GDM1 (cell line): ENCODE measurements at places on chromosomes 2 and 18.
A peak's percentile ranks its signal among the peaks of the same experiment; 100 is the strongest.

- DNase-seq = no peak
Measured at GRCh38 chr2:147294825-147295392, 549.9 kb upstream of the ACVR2A start.

- DNase-seq = no peak
Measured at GRCh38 chr18:76889091-76889699, 66.8 kb downstream of the ZNF236 start.

GRCh38 chr18:61738488-61738887 lies 154.3 kb downstream of the RNF152 start:
- no peak for DNase-seq

GRCh38 chr2:27306136-27306535 lies 2.1 kb downstream of the UCN start:
- no peak for DNase-seq

DNA sequence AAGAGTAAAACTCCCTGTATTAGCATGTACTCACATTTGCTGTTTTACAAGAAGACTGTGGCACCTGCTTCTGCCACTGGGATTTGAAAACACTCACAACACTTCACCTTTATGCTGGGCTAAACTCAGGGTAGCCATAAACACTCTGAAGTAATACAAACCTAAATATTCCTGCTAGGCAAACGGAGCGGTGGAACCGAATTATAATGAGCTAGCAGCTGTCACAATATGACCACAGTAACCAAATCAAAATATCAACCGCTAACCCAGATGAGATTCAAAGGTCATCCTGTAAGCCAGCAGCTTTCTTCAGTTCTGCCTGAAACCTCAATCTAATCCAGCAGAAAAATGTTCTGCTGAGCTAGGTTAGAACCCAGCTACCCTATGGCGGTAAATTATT lies 132.1 kb downstream of the TCF4 start:
- DNase-seq = no peak

- no peak for DNase-seq
Measured at GRCh38 chr2:217625557-217626169, 377.1 kb downstream of the TNS1 start.

DNA sequence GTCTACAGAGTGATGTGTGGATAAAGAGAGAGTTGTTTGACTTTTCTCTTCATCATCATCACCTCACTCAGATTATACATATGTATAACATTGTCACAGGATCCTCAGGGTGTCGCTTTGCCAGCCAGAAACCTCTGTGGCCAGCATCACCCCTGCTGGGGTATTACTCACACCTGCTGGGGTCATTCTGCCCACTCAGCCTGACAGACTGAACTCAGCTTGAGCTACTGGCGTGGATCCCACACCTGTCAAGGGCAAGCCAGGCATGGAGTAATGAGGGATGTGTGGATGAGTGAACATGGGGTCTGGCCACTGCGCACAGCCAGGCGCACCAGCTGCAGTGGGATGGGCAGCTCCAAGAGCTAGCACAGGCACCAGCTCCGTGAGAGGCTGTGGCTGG lies 870.6 kb downstream of the CBLN2 start:
- DNase-seq = no peak

GRCh38 chr2:102520801-102521200 lies 47.8 kb downstream of the SLC9A4 start:
- no peak for DNase-seq

DNA sequence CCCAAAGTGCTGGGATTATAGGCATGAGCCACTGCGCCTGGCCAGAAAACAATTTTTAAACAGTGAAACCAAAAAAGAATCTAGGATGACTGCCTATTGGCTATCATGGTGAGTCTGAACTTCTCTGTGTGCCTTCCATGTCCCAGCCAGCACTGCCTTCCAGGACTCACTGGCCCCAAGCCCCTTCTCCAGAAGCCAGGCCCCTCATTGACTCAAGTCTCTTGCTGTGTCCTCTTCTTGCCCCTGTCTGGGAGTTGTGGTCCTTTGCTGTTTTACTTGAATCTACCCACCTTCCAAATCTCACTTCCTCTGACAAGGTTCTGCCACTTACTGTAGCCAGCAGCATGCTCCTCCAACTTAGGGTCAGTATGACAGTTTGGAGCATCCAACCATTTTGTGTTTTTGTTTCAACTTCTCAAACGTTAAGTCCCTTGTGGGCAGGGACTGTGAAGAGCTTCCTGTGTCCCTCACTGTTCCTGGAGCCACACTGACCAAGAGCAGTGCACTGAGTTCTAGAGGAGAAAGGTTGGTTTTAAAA lies 41.7 kb downstream of the ST3GAL5 start:
- no peak for DNase-seq

- no peak for DNase-seq
Measured at GRCh38 chr2:239735131-239735828, 289.9 kb downstream of the NDUFA10 start.

DNA sequence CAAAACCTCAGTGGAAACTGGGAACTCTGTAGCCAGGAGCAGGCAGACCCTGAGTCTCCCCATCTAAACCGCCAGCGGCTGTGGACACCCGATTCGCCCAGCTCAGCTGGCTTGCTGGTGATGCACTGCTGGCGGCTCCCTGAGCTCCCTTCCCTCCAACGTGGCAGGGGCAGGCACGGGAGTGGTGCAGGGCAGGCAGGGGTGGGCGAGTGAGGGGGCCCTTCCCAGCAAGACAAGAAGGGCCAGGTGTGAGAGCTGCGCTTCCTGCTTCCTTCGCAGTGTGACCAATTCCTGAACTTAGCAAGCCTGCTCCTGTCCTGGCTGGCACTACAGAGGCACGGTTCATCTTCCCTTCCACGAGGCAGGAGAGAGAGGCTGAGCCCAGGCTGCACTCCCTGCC lies 12.3 kb upstream of the SEMA4C start:
- DNase-seq = no peak

GRCh38 chr2:85577063-85577385 lies 362 bp upstream of the VAMP8 start:
- no peak for DNase-seq

- DNase-seq = no peak
Measured at GRCh38 chr18:62720766-62721613, 5.6 kb downstream of the PHLPP1 start.

DNA sequence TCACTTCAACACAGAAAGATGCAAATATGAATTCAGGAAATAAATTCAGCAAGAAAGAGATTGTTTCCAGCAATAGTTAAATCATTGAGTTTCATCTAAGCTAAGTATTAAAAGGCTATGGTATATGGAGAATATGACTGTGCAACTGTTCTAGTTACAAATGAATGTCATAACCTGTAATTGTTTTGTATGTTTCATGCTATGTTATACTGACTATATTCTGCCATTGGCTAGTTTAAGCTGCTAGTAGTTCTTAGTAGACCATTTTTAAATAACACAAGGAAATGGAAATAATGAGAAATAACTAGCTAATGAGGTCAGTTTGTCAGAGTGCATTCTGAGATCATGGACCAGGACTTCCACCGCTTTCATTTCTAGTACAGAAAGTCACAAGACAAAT lies 1154.9 kb upstream of the TMEFF2 start:
- DNase-seq = no peak

DNA sequence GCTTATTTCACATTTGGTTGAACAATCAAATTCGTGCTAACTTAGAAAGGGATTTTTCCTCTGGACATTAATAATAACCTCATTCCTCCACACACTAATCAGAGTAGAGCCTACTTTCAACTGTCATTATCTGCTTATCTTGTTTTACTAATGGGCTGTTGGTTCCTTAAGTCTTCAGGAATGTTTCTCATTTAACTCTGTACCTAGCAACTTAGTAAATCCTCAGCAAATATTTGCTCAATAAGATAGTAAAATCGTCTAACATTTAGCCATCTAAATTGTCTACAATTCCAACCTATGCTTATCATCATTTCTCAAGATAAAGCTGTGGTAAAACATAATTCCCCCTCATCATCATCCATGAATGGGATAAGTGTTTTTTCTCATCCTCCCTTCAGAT lies 98.1 kb downstream of the CDH2 start:
- DNase-seq = no peak

DNA sequence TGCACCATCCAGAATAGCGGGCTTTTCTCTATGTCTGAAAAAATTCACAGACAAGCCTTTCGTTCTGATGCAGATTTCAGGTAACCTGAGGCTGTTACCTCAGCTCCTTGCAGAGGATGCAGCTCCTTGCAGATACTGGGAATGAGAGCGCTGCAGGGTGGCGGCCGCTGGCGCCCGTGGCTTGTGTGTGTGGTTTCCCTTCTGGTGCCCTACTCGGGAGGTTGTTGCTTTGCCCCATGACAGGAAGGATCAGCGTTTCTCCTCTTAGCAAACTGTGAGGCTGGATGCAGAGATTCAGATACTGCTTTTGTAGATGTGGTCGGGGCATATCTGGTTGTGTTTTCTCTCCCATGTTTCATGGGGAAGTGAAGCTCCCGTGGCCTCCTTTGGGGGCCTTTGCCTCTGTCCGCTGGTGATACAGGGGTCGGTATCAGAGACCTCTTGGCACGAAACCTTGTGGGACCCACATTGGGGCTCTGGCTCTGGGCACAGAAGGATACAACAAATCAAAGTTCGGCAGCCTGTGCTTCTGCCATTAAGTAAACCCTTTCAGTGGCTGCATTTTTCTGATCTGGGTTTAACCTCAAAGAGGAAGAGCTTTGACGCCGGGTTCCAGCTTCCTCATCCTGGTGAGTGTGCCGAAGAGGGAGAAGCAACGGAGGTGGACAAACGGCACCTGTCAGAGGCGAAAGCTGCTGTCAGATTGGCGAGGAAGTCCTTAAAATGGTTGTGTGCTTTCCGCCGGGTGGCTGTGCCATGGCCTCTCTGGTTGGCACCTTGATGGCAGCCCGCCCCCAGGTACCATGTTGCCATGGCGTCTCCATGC lies 127.8 kb downstream of the MBP start:
- DNase-seq = peak; percentile 36

GRCh38 chr2:21042958-21043743 lies 722 bp downstream of the APOB start:
- peak; percentile 5 for DNase-seq

DNA sequence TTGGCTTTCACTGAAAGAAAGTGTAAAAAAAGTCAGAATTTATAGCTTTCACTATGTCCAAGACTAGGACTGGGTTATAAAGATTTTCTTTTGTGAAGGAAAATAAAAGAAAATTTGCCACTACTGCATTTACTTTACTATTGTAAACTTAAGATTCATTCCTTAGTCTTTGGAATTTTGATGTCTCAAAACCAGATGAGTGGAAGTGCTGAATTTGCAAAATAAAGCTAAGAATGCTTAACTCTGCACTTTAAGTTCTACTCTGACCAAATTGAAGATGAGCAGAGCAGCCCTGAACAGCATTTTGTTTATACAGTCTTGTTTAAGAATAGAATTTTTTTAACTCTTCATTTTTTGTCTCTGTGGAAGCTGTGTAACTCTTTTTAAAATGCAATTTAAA lies 102.4 kb downstream of the ICA1L start:
- no peak for DNase-seq

- DNase-seq = no peak
Measured at GRCh38 chr2:143229952-143230351, 100.7 kb downstream of the ARHGAP15 start.

- DNase-seq = no peak
Measured at GRCh38 chr18:74264303-74265020, 27.3 kb downstream of the CYB5A start.

- DNase-seq = no peak
Measured at GRCh38 chr2:142868229-142868762, 9.2 kb upstream of the KYNU start.

DNA sequence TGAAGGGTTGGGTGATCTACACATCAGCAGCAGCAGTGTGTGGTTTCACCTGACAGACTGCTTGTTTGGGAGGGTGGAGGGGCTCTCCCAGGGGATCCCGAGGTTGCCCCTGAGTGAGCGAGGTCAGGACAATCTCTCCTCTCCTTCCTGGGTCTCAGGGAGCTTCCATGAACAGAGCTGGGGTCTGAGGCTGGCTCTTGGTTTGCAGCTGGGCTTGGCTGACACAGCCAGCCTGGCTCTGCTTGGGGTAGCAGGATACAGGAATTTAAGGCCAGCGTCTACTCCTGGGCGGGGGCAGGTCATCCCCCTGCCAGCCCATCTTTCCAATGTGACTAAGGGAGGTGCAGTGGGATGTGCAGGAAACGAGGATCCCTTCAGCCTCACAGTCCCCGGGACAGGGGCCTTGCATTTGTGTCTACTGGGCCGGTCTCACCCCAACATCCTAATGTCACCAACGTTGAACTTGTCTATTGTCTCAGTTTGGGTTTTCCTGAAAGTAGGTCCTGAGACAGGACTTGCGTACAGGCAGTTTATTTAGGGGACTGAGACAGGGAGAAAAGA lies 262.6 kb upstream of the HDAC4 start:
- DNase-seq = no peak

DNA sequence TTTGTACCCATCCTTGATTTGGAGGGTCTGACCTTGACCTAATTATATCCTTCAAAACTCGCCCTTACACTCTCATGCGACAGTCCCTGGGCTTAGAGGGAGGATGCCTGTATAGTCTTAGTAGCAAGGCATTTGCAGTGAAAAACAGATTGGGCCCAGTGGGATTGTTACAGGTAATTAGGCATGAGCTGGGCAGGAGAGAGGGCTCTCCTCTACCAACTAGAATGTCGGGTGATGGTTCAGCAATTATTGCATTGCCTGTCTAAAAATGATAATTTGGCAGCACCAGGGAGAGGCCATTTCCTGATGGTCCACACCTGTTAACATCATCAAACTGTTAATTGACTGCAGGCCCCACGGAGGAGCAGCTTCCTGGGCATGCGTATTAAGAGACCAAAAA lies 32.4 kb downstream of the COMMD1 start:
- DNase-seq = no peak

DNA sequence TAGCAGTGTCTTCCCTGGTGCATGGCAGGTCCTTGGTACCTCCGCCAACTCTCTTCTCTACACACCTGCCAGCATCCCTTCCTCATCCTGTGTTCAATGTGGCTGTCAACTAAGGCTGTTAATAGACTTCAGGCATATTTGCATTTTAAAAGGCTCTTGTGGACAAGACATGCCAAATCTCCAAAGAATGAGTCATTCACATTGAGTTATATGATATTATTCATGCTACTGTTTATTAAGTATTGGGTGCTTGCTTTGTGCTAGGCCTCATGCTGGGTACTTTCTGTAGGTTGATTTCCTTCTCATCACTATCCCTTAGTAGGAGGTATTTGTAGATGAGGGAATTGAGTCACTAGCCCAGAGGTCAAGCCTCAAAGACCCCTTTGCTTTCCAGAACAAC lies 5.2 kb downstream of the MYO1B start:
- DNase-seq = no peak

DNA sequence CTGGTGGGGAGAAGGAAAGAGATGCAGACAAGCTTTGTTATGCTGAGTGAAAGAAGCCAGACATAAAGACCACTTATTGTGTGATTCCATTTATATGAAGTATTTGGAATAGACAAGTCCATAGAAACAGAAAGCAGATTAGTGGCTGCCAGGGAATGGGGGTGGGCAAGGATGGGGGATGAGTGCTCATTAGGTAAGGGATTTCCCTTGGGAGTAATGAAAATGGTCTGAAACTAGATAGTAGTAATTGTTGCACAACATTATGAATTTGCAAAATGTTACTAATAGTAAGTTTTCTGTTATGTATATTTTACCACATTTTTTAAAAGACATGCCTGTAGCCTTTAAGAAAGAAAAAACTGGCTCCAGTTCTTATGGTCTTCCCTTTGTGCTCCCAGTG lies 154.9 kb downstream of the LNPK start:
- DNase-seq = no peak
